Lung microvascular endothelial cell (primary cell): ENCODE measurements at places on chromosomes 2 and 18.

GRCh38 chr2:110863726-110864125 is 131.4 kb downstream of the ACOXL start:
- no peak for DNase-seq

DNA sequence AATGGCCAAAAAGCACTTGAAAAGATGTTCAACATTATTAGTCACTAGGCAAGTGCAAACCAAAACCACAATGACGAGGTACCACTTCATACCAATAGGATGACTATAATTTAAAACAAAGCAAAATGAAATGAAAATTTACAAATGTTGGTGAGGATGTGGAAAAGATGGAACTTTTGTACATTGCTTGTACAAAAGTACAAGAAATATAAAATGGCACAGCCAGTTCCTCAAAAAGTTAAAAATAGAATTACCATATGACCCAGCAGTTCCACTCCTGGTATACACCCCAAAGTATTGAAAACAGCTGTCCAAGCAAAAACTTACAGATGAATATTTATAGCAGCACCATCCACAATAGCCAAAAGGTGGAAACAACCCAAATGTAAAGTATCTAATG is 107.8 kb upstream of the XPO1 start:
- DNase-seq: no peak

DNA sequence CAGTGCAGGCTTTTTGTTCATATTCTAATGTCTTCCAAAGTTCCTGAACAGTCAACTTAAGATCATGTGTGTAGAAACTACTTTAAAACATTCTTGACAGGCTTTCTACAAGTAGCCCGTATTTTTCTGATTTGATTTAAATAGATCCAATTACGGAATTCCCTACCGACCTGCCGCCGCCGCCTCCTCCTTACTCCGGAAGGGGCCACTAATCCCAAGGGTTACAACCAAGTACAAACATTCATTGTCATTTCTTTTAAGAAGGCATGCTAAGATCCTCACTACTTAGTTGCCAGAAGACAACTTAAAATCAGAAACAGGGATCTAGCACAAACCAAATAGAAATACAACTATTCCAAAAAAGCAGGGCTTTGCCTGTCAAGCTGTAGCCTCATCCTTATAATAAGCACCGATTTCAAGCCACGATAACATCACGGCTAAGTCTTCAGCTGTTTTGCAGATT is 784 bp downstream of the WDR33 start:
- peak; percentile 47 for DNase-seq

- DNase-seq: no peak
Observed at GRCh38 chr2:203878063-203878462, 10.5 kb downstream of the CTLA4 start.

- DNase-seq: no peak
Observed at GRCh38 chr2:173669271-173669853, 295.8 kb downstream of the SP3 start.

GRCh38 chr18:37721544-37722522 is 156.2 kb upstream of the CELF4 start:
- no peak for DNase-seq

DNA sequence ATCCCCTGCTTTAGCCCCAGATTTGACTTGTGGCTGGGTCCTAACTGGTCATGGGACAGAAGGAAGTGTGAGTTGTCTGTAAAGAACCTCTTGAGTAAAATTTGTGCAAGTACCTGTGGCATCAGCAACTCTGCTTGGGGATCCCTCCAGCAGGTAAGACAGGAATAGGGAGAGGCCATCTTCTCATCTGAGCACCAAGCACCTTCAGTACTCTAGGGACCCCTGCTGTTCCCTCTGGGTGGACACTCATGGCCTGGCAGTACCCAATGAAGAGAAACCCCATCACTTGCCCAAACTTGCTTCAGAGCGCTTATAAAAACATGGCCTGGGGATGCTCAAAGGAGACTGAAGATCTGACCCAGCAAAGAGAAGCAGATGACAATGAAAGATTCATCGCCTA is 297.8 kb downstream of the SP3 start:
- DNase-seq: no peak

GRCh38 chr2:43159797-43160196 is 66.6 kb downstream of the ZFP36L2 start:
- DNase-seq: no peak

GRCh38 chr2:66305718-66306117 is 129.2 kb upstream of the MEIS1 start:
- peak; percentile 20 for DNase-seq

DNA sequence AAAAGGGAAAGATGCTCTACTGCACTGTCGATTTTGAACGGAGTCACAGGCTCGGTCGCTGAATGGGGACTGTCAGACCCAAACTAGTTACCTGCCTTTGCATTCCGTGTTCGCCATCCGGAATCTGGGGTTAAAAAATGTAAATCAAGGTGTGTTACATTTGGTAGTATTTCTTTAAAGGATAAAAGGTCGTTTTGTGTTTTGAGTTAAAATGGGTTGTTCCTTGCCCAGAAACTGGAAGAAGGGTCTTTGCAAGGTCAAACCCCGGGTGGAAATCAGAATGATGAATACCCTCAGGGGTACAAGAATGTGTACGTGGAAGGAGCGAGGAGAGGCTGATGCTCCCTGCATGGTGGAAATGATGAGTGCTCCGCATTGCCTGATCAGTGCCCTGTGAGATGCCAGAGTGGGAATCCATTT is 1.0 kb downstream of the VSNL1 start:
- no peak for DNase-seq

- peak; percentile 80 for DNase-seq
Observed at GRCh38 chr2:25301453-25302352, 40.0 kb downstream of the DNMT3A start.

GRCh38 chr2:61722318-61722717 is 131.5 kb downstream of the FAM161A start:
- DNase-seq: no peak

GRCh38 chr2:66021296-66021695 is 413.6 kb upstream of the MEIS1 start:
- no peak for DNase-seq

DNA sequence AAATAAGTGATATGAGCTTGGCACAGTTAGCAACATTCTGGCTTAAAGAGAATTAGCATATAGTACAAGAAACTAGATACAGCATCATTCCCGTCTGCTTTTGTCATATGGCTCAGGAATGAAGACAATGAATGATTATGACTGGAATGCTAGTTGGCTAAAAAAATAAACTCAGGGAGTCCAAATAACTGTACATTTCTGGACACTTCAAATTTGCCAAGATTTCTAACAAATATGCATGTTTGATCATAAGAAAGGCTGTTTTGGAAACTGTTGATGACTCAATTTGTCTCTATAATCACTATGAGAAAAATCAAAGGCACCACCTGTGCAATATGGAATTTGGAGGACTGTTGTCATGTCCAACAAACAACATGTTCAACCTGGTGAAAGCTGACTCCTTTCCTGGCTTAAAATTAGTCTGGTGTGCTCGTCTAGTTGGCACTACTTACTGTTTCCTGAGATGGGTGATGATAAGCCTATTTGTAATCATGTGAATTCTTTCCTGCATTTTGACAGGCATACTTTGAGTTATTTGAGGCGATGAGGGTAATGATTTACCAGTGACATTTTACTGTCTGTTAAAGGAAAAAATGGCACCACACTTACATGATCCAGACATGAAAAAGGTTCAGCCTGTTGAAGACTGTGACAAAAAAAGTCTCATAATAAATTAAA is 133.9 kb upstream of the CDH20 start:
- no peak for DNase-seq

- no peak for DNase-seq
Observed at GRCh38 chr18:79542876-79543750, 136.5 kb upstream of the CTDP1 start.

GRCh38 chr2:231568098-231568784 is 24.4 kb upstream of the TEX44 start:
- DNase-seq: no peak

GRCh38 chr18:63111671-63112402 is 207.7 kb downstream of the BCL2 start:
- peak; percentile 12 for DNase-seq

DNA sequence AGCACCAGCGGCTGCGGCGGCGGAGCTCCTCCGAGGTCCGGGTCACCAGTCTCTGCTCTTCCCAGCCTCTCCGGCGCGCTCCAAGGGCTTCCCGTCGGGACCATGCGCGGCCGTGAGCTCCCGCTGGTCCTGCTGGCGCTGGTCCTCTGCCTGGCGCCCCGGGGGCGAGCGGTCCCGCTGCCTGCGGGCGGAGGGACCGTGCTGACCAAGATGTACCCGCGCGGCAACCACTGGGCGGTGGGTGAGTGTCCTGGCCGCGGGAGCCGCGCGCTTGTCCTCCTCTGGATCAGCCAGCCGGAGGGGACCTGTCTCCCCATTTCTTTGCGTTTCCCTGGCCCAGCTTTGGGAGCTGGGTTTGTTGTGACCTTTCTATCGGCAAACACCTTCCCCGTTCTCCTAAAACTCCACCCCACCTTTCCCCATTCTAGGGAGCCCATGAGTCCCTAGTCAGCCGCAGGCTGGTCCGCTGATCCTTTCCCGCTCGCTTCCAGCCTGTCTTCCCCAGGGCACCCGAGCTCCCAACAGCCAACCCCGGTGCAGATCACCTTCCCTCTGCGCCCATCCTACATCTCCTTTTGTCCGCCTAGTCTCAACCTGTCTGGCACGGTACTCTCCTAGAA is 316 bp downstream of the GRP start:
- peak; percentile 5 for DNase-seq
